ENCODE measurements at places on chromosomes 1 and 21. TPM values are rescaled to one million over a fixed set of nuclear protein-coding genes. Genes with fewer than 3 reads are reported as not detected.

Gene DIO1
- 12.2 TPM for polyA plus RNA-seq

Gene SPRR4
- polyA plus RNA-seq: not detected

- DNase-seq: no peak
Measured at GRCh38 chr1:228913626-228914414, 178.5 kb downstream of the RHOU start.

Gene LMX1A
- polyA plus RNA-seq: not detected

GRCh38 chr1:180881806-180882509, 30.7 kb upstream of the KIAA1614 start:
- peak; percentile 27 for DNase-seq

DNA sequence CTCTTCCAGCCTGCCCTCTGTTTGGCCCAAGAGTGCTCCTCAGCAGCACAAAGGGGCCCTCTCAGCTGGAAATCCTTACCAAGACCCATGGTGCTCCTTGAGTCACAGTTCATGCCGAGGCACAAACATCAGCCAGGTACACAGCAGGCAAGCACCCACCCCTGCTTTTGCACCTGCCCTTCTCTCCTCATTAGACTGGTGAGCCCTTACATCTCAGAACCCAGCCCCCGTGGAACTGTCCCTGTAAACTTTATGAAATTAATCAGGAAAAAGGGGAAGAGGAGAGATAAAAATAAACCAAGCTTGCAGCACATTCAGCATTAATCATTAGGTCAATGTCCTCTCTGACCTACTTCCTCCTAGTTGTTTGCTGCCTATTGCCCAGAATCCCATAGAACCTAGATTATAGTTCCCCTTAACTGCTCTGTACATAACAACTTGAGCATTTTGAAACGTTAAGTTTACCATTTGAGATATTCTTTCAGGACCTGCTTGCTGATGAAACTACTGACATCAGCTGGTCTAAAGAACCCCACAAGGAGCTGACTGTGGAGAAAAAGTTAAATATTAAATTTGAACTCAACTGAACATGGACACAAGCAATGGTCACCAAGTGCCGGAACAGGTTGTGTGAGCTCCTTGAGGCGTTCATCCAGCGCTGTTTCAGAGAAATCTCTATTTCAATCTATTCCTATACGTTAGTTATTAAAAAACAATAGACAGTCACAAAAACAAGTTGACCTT, 738.4 kb downstream of the MATN1 start:
- no peak for DNase-seq
